AG04449 (cell line): ENCODE measurements at places on chromosomes 6 and 20.

GRCh38 chr6:11275598-11275997 is 43.1 kb upstream of the NEDD9 start:
- DNase-seq = no peak

- no peak for DNase-seq
Measured at GRCh38 chr6:17877895-17878440, 109.5 kb downstream of the KIF13A start.

DNA sequence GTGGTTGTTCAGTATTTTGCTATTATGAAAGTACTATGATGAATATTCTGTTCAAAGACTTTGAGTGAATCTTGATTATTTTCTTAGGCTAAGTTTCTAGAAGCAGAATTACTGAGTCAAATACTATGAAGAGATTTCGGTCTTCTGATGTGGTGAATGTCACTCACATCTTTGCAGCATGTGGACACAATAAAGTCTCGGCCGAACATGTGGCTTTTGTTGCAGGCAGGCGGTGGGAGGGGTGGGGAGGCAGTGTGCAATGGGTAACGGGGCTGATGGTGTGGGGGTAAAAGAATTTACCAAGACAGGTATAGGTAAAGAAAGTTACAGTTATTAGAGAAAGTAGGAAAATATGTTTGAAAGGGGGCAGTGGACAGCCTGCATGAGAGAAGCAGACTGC is 156.4 kb upstream of the DTNBP1 start:
- no peak for DNase-seq

- DNase-seq = no peak
Measured at GRCh38 chr6:33949111-33949510, 145.3 kb upstream of the MLN start.

DNA sequence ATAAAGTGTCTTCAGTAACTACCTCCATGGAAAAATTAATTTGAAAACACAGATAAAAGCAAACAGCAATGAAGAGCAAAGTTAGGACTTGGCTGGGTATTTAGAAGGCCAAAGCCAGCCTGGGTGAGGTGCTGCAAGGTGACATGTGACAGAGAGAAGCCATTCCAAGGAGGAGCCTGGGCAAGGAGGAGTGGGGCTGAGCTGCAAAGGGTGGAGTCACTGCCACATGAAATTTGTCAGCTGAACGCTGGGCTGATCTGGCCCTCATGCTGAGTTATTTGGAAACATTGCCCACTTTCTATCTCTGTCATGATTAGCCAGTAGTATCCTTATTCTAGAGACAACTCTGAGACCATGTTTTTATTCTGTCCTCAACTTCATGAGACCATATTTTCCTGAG is 76.3 kb downstream of the PERP start:
- no peak for DNase-seq

GRCh38 chr6:29375191-29375590 is at the start of gene OR12D3:
TSS of gene OR12D3 (minus strand) at chr6:29375291. CDS start at chr6:29375287, 4 bp downstream.
- DNase-seq = no peak

GRCh38 chr6:170224694-170225660 is 65.9 kb downstream of the DLL1 start:
- no peak for DNase-seq

DNA sequence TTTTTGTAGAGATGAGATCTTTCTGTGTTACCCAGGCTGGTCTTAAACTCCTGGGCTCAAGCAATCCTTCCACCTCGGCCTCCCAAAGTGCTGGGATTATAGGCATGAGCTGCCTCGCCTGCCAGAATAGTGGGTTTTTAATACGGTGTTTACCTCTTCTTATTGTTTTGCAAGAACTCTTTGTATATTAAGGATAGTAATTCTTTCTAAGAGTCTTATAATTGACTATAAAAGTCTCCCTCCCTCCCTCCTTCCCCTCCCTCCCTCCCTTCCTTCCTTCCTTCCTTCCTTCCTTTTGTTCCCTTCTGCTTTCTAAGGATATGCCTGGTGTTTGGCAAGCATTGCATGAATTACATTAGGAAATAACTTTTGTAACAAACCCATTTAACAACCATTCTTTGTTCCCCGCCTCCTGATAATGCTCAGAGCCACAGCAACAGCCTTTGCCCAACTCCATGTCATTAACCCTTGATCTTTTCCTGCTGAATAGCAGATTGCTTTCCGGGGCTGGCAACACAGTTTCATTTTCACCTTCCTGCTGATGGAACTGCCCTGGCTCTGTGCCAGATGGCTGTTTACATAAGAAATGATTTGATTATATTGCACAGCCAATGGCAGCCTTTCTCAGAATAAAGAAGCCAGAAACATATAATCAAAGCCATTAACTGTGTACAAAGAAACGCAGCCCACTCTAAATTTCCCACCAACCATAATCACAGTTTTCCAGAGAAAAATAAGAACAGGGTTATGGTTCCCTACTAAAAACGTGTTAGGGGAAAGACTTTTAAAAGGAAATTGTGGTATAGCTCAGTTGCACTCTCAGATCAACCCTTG is 143.7 kb upstream of the PTPN1 start:
- DNase-seq = no peak

DNA sequence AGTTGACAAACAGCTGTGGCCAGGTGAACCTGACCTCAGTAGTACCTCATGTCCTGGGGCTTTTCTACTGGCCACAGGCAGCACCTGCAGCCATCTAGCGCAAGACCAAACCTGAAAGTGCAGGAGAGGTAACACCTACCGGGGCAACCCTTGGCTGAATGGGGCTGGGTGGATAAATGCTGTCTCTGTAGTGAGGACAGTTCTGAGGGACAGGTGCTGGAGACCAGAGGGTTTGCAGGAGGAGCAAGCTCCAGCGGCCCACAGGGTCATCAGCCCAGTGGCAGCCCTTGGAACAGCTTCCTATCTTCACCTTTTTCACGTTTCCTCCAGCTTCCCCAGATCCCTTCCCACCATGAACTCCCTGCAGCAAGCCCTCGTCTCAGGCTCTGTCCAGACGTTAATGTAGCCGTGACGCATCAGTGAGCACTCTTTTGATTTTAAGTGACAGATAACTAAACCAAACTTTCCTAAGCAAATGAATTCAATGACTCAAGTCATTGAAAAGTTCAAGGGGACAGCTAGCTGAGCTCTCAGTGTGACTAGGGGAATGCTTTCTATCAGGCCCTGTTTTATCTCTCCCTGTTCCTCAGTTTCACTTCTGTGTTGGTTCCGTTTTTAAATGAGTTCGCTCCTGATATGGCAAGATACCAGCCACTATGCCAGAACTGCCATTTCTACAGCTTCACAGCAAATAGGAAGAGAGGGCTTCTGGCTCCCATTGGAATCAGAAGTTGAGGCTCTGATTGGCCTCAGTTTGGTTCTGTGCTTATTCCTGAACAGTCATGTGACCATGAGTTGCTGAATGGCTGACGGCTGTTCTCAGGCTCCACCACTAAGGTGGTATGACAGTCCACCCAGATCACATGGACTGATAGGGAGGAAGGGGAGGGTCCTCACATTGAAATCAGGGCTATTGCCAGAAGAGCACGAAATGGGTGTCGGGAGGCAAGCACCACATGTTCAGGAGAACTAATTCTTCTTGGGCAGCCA is 12.1 kb upstream of the PFDN4 start:
- DNase-seq = no peak

- DNase-seq = no peak
Measured at GRCh38 chr20:63939061-63939935, 16.9 kb downstream of the UCKL1 start.

DNA sequence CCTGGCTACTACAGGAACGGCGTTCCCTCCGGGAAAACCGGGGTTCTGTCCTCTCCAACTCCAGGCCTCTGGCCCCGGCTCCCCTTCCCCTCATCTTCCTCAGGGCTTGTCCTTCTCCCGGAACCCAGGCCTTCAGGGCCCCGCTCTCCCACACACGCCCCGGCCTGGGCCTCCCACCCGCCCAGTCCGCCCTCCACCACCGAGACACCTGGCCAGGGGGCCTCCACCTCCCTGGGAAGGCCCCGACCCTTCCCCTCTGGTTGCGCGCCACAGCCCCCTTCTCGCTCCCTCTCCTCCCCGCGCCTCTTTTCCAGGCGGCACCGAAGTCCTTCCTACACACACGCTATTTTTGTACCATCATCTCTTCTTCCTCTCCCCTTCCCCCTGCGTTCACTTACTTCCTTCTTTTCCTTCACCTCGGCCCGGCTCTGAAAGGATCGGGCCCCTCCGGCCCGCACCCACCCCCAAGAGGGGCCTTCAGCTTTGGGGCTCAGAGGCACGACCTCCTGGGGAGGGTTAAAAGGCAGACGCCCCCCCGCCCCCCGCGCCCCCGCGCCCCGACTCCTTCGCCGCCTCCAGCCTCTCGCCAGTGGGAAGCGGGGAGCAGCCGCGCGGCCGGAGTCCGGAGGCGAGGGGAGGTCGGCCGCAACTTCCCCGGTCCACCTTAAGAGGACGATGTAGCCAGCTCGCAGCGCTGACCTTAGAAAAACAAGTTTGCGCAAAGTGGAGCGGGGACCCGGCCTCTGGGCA is 1.3 kb upstream of the SIRPA start:
- no peak for DNase-seq

DNA sequence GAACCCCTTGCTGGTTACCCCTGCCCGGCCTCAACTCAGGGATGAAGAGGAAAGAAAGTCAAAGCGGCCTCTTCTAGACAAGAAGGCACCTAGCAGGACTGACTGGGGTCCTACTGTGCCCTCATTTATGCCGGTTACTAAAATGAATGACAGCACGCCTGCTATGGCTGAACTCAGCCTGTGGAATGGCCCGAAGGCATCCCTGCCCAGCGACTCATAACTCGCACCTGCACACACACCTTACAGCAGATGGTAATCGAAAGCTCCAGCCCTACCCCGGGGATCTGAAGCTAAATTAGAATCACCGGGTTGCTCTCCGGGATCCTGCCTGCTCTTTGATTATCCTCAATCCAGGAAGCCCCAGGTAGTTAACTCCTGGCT is 747 bp upstream of the TXNDC5 start:
- DNase-seq = no peak

DNA sequence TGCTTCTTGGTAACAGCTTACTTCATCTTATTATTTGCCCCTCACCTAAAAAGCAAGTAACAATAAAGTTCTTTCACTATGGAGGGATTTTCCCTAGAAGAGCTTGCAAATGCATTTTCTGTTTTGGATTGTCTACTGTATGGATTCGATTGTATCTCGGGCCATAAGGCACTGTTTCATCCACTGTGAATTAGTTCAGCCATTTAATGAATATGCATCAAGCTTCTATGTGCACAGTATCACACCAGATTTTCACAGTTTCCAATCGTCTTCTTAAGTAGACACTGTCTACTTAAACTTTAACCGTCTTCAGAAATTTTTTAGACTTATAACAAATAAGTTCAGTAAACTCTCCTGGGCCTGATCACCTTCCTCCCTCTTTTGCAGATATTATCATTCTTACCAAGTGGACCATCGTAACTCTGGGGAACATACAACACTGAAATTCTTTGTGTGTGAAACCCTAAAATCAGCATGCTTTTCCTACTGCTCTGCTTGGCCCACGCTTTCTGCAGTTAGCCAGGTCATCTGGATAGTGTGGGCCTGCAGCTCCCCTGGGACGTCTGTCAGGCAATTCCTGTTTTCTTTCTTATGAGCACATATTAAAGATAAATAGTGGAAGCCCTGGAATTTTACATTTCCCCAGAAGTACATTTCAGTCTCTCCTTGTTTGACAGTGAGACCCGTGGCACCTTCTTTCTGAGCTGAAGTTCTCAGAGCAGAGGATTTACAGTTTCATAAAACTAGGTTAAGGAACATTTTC is 136.5 kb upstream of the PDE10A start:
- DNase-seq = no peak

DNA sequence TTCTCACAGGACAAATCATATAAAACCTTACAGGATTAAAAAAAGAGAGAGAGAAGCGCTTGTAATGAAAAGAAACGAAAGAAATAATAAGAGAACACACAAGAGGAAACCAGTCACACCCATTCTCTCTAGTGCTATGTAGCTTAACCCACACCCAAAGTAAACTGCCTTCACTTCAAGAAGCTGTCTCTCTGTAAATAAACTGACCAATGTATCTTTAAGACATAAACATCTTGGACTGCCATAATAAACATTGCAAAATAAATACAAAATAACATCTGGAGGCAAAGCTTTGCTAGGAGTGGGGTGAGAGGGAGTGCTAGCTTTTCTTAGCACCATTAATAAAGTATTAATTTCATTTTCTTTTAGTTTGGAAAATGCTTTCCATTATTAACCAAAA is 61.6 kb upstream of the RNF146 start:
- no peak for DNase-seq

- no peak for DNase-seq
Measured at GRCh38 chr20:14142171-14142570, 146.9 kb downstream of the MACROD2 start.

DNA sequence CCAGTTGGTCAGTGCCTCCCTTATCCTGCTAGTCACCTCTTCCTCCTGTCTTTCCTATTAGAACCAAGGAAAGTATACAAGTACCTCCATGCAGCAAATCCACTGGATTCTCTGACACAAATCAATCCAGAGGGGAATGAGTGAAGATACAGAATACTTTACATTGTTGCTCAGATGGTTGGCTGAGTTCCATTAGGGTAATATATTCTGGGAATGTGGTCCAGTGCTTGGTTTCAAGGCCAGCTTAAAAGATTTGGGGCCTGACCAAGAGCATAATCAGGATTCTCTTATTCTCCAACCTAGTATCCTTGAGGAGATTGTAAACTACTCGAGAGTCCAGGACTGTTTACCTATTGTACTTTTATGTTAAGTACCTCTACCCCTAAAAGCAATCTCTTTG is 23.0 kb downstream of the CARMIL1 start:
- DNase-seq = no peak

- no peak for DNase-seq
Measured at GRCh38 chr20:57449398-57450354, 58.5 kb downstream of the RBM38 start.

DNA sequence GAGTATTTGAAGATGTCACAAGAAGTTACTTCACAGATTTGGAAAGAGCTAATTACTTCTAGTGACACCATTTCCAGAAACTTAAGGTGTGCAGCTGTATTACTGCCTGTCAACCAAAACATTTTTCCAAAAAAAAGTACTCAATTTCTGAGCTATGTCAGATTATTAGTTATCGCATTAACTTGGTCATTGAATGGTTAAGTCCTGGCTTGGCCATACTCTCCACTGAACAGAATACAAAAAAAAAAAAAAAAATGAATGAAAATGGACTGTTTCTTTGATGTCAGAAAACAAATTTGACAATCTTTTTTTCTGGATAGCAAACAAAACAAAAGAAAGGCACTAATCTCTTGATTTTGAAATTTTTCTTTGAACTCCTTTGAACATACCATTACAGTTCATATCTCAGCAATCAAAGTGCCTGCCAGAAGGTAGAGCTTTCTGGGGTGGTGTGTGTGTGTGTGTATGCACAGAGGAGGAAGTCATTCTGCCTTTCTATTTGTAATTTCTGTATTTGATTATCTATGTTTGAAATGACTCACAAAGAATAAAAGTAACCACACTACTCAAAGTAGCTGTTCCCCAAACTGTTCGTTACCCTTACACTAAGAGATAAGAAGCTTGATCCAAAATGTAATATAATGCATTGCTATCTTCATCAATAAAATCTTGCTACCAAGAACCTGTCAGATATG is 210.8 kb upstream of the FUT9 start:
- DNase-seq = no peak

GRCh38 chr6:110315207-110315868 is 42.8 kb downstream of the METTL24 start:
- no peak for DNase-seq

- no peak for DNase-seq
Measured at GRCh38 chr6:24107294-24107693, 18.7 kb upstream of the NRSN1 start.
